Activated T-helper 9 cell treated with anti-CD3 and anti-CD28 coated beads, Interleukin-2, amount 50 U/mL, for 16 hours (primary cell): ENCODE measurements at places on chromosomes 6 and 20.

GRCh38 chr20:34629342-34629741 lies 47.5 kb downstream of the PIGU start:
- no peak for DNase-seq

GRCh38 chr20:4305091-4305490 lies 289.7 kb upstream of the RNF24 start:
- DNase-seq: no peak

DNA sequence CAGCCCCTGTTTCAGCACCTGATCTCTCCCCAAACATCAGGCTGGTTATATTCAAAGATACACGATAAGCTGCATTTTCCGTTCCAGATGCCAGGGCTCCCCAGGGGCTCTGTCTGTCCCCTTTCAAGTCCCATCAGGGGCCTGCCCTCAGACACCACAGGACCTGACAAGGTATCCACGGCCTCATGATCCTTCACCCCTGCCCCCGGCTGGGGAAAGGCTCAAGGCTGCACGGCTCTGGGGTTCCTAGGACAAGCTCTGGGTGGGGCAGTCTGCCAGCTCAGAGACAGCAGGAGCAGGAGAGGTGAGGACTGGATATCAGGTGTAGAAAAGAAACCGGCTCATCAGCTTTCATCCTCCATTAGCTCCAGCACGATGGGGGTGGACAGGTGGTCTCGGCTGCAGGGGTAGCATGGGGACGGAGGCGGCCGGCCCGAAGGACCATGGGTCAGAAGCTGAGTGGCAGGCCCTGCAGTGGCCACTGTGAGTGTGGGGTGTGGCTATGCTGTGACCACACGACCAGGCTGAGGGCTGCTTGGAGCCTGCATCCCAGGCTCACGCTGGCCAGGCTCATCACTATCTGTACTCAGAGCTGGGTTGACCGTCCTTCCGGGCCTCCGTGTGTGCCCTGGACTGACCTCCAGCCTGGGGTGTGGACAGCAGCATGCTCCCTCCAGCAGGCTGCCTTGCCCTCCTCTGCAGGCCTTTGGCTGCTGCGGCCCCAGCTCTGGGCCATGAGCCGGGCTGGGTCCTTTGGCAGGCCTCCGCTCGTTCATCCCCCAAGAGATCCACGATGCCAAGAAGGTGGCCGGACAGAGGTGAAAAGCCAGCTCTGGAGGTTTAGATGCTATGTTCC lies 386.2 kb downstream of the THBS2 start:
- no peak for DNase-seq

DNA sequence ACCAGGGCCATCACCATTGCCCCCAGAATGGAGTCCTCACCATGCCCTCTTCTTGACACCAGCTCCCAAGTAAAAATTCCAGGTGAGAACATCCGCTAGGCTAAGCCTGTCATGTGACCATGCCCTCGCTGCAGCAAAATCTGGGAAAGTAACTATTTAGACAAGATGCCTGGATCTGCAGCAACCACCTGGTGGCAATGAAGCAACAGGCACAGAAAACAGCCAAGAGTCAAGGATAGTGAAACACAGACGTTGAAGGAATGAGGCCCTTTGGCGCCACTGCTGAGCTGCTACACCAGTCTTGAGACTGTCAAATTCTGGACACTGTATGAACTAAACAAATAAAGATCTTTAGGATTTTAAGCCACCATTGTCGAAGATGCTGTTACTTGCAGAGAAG lies 30.1 kb upstream of the TGM6 start:
- DNase-seq: no peak

DNA sequence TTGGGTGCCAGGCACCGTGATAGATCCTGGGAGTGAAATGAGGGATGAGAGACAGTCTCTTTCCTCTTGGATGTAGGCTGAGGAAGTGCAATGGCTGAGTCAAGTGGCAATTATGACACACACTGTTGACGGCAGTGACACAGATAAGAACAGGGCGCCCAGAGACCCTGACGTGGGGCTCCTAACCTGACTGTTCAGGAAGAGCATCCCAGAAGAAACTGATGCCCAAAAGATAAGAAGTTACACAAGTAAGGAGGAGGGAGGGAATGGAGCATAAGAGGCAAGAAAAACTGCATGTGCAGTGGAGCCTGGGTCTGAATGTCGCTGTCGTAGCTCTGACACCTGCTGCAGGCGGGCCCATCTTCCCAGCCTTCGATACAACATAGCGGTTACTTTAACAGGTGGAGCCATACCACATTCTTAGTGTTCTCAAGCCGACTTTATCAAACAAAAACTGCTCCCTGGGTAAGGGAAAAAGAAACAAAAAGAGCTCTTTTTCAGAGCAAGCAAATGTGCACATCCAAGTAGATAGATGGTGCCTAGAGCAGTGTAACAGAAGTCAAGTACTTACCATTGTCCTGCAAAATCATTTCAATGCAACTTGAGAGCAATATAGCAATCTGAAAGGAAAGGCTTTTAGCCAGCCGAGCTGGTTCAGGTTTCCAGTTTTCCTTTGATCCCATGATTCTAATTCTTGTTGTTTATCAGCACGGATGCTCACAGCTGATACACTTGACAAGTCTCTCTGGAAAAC lies 463.9 kb upstream of the JARID2 start:
- no peak for DNase-seq

GRCh38 chr6:1599469-1599868 lies 10.2 kb upstream of the FOXC1 start:
- DNase-seq: no peak

DNA sequence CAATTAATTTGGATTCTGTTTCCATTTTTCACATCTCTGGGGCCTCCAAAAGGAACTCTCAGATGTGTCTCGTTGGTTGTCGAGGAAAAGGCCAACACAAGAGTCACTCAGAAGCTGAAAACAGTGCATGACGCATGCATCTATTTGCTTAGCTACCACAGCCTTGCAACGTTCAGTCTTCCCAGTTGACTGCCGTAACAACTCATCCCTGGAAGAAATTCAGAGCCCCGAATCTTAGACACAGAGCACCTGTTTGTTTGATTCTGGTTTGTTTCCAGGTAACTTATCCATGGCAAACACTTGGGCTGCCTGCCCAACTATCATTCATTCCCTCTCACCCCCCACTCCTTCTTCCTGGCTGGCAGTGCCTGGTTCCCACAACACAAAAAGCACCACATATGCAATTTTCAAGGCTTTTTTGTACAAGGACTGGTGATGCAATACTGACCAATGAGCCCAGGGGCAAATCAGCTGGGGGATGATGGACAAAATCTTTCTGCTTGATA lies 60.5 kb downstream of the ZMYND8 start:
- no peak for DNase-seq

DNA sequence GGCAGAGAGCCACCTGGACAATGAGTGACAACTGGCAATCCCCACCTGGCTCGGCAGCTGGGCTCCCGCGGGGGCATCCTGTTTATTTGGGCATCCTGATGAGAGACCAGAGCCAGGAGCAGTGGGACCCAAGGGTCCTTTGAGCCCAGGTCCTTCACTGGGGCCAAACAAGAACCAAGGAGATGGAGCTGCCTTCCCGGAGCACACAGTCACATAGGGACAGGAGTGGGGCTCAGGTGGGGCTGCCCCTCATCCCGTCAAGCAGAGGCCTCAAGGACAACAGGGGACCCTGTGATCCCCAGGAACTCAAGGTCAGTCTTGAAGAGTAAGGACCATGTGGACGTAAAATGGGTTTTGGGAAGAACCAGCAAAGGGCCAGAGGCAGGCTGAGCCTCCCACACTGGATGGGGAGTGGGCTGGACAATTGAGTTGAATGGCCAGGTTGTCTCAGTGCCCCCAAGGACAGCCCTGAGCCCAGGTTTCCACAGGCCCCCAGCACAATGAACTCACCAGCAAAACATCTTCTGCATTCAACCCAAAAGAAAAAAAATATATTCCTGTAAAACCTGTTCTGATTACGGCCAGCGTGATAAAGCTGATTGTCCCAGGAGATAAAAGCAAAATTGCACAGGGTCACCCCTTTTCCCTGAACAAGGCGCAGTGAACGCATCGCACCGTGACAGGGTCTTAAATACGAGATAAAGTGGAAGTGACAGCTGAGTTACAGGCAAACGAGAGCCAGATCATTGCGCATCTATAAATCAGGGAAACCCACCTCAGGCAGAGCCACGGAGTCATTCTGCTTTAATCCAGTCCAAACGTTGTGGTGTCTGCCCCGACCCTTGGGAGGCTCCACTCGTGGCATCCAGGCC lies 86.2 kb downstream of the ANKRD60 start:
- no peak for DNase-seq

- DNase-seq: no peak
Measured at GRCh38 chr6:54441020-54441419, 132.8 kb downstream of the TINAG start.

- DNase-seq: no peak
Measured at GRCh38 chr6:148193063-148193680, 149.5 kb upstream of the SASH1 start.

DNA sequence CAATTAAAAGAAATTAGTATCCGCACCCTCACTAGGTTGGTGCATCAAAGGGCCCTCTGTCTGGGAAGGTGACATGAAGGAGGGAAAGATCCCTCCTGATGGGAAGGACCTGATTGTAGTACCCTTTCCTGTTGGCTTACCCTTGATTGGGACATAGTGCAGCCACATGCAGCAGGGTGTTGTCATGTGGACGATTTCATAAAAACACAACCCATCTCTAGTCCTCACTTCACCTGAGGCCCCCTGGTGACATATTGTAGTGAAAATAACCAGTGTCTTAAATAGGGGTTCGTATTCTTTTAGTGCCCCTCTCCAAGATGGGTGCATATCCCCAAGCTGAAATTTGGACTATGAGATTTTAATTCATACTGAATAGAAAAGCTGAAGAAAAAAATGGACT lies 97.3 kb downstream of the SLX4IP start:
- DNase-seq: no peak

GRCh38 chr6:6851059-6851948 lies 256.5 kb upstream of the RREB1 start:
- no peak for DNase-seq
